Gastrocnemius medialis (tissue), 4 donors: ENCODE measurements at places on chromosomes 13 and 19.

DNA sequence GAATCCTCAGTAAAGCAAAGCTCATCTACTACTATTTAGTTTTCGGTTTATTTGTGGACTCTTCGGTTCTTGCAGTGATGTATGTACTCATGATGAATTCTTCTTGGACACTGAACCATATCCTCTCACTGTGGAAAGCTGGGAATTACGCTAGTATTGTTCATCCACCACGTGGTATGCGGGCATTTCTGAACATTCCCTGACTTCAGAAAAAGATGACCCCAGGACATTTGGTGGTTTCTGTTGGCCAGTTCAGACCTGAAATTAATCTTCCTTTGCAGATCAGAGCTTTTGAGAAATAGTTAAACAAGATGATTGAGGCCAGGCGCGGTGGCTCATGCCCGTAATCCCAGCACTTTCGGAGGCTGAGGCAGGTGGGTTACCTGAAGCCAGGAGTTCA lies 25.3 kb upstream of the FBN3 start:
- DNase-seq: no peak

DNA sequence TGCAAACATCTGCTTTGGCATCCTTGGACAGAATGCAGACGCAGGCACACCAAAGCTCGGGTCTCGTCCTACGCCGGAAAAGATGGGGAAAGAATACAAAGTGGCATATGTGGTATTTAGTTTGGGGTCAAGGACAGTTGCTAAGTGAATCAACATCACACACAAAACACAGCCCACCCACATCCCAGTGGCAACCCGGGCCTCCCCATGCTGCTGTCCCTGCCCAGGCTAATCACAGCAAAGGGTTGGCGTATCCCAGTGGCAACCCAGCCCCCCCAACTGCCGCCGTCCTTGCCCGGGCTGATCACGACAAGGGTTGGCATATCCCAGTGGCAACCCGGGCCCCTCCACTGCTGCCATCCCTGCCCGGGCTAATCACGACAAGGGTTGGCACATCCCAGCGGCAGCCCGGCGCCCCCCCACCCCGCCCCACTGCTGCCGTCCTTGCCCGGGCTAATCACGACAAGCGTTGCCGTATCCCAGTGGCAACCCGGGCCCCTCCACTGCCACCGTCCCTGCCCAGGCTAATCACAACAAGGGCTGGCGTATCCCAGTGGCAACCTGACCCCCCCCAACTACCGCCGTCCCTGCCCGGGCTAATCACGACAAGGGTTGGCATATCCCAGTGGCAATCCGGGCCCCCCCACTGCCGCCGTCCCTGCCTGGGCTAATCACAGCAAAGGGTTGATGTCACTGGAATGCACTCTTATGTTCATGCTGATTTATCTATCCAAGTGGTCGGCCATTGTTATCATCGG lies 167.8 kb upstream of the SOX1 start:
- DNase-seq: no peak

- DNase-seq: no peak
Measured at GRCh38 chr19:31519256-31519655, 170.0 kb upstream of the TSHZ3 start.

DNA sequence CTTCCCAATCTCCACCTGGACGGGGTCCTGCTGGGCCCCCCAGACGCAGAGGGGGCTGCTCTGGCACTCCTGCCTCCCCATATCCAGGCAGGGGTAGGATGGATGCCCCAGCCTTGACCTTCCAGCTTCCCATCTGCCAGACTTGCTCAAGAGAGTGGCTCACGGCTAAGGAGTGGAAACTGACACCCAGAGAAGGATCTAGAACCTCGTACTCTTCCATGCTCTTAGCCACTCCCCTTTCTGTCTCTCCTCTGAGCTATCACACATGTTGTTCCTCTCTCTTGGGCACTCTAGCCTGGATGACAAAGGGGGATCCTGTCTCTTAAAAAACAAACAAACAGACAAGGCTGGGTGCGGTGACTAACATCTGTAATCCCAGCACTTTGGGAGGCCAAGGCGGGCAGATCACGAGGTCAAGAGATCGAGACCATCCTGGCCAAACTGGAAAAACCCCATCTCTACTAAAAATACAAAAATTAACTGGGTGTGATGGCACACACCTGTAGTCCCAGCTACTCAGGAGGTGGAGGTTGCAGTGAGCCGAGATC lies 12.2 kb upstream of the FUT5 start:
- DNase-seq: no peak

- DNase-seq: no peak
Measured at GRCh38 chr19:17949956-17950309, 17.0 kb upstream of the KCNN1 start.

DNA sequence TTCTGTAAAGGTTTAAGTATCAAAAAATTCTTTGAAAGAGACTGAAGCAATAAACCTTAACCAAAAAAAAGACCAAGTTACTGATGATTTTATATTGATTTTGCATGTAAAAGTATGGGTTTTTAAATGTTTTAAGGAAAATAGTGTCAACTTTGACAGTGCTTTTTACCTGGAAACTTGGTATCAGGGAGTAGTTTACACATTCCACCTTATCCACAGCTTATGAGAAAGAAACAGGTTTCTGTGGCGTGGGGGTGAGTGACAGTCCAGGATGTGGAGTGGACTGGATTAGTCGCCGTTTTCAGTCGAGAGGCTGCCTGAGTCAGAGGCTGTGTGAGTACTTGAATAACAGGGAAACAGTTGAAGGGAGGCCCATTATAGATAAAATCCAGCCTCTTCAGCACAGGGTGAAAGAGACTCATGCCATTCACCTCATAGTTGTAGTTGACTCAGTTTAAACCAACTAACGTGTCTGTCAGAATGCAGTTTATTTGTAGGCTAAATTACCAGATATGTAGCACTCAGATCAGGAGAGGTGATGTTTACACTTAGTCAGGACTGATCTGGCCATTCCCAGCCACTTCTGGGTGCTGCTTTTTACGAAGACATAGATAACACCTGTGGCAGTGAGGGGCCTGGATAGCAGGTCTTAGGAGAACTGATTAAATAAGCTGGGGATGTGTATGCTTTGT lies 595 bp upstream of the GPR183 start:
- no peak for DNase-seq

DNA sequence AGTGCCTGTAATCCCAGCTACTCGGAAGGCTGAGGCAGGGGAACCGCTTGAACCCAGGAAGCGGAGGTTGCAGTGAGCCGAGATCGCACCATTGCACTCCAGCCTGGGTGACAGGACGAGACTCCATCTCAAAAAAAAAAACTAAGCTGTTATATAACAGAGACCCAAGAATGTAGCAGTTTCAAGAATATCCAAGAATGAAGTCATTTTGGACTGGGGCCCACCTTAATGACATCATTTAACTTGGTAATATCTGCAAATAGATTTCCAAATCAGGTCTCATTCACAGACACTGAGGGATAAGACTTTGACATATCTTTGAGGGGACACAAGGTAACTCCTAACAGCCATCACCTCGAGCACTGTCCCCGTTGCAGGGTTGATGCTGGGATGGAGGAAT lies 36.5 kb upstream of the MRI1 start:
- no peak for DNase-seq

DNA sequence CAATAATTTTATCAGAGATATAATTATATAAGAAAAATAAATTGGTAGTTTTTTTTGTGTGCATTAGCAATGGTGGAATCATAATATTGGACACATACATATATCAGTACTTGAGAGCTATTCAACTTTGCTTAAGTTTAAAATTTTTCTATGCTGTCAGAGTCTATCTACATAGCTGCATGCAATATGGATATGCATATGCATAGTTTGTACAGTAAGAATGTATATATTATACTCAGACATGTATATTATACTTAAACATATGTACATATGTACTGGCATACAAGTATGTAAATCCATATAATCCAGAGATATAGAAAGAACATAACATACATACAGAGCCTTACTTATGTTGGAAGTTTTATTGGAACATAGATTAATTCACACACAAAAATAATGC lies 1043.2 kb downstream of the EFNB2 start:
- DNase-seq: no peak

DNA sequence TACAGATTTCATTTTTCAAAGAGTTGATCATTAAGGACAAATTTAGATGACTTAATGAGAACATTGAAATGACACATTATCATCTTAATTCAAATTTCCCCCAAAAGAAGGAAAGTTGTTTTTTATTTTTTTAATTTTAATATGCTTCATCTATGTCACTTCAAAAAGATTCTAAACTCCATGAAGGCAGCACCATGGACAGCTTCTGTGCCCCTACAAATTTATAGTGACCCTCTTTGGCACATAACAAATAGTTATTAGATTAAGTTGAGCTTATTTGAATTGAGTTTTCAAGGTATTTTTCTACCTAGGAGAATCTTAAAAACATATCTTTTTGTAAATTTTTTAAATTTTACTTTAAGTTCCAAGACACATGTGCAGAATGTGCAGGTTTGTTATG lies 198.6 kb downstream of the DCT start:
- DNase-seq: no peak
